ENCODE measurements at places on chromosomes 5 and 9.

DNA sequence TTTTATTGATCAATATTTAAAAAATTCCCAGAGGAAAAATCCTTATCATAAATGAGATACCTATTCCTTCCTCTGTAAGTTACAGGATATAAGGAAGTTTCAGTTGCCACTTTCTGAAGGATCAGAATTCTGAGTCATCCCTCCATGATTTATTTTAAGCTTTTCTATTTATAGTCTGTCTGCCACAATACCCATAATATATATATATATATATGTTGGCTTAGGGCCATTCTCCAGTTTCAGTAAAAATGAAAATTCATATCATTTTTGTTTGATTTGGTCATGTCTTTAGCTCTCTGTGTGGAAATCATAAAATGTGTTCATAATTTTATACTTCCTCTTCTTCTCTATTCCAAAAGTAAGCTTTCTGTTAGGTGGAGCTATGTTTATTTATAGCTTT is 215.8 kb upstream of the CYLC2 start:
- no peak for DNase-seq

DNA sequence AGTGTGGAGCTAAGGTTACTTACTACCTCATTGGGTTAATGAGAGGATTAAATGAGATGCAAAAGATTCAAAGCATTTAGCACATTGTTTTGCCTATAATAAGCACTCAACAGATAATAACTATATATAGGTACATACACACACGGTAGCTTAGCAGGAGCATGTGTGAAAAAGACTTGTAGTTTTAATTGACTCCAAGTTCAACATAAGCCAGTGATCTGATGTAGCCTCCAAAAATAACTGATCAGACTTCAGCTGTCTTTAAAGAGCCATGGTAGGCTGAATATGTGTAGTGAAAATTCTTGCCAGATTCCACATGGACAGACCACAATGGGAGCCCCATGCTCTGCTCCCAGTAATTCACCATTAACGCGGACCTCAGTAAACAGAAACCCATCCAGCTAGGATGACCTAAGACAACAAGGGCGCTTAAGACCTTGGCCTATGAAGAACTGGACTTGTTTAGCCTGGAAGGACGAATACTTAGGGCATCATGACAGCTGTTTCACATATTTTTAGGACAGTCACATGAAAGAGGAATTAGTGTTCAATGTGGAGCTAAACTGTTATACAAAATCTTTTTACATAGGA is 115.1 kb upstream of the ZNF366 start:
- DNase-seq = no peak

GRCh38 chr5:16049761-16050160 is 129.8 kb downstream of the MARCHF11 start:
- no peak for DNase-seq

DNA sequence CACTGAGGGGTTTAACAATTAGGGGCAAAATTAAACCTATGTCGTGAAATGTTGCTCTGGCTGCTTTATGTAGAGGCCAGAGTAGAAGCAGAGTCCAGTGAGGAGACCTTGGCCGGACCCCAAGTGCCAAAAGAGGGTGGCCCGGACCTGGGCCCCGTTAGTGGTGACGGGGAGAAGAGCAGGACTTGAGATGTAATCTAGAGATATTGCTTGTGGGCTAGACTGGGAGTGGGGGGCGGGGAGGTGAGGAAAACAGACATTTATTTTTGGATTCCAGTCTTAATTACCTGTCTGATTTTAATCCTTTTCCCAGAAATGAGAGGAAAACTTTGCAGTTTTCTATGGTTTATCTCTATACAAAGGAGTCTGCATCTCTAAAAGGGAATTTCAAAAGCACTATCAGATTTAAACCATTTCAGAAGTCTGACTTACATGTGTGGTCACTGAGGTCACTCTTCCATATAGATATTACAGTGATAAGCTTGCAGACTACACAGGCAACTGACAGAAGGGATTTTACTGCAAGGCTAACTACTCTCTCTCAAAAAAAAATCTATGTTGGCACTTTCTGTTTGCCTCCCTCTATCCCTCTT is 108.1 kb downstream of the MED27 start:
- DNase-seq = no peak

GRCh38 chr9:131049829-131050715 is 41.1 kb downstream of the LAMC3 start:
- DNase-seq = no peak

GRCh38 chr5:11214864-11215644 is 454.0 kb upstream of the DAP start:
- no peak for DNase-seq

GRCh38 chr9:24582146-24583126 is 36.7 kb upstream of the IZUMO3 start:
- no peak for DNase-seq

DNA sequence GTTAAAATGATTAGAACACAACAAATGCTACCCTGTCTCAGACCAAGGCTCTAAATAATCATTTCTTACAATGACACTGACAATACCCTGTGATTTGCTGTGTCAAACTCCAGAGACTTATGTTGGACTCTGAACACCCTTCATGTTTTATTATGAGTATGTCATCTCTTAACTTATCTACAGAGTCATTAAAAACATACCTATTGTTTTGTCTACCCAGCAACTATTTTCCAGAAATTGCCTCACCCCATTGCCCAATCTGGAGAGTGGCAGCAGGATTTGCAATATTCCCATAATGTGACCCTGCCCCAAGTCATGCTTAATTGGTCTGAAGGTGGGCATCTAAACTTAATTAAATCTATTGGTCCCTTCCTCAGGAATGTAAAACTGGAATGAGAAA is 23.0 kb upstream of the KIF2A start:
- DNase-seq = no peak

- no peak for DNase-seq
Observed at GRCh38 chr9:136863623-136864273, 2.4 kb downstream of the EDF1 start.

DNA sequence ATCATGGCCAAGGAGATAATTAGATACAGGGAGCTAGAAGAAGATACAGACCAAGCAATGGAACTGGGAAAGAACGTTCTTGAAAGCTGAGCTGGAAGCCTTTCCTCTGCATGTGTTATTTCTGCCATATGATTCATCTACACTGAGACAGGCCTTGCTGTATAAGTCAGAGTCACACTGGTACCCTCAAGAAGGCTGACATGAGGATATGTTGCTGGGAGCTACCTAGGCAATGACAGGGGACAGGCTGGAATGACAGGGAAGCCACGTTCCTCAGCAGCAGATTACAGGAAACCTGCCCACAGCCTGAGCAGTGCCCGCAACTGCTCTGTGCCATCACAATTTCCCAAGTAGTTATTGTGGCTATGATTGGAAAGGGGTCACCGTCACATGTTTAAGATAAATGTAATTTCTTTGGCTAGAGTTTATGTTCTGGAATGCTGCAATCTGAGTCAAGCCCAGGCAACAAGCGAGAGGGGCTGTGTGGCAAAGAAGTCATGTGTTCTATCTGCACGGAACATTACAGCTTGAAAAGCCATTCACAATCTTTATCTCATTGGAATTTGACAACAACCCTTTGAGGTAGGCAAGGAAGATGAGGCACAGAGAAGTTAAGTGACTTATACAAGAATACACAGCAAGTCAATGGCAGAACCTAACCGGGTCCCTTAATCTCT is 108.2 kb downstream of the TTLL11 start:
- no peak for DNase-seq

- no peak for DNase-seq
Observed at GRCh38 chr5:54309691-54310432, 511 bp downstream of the ARL15 start.

DNA sequence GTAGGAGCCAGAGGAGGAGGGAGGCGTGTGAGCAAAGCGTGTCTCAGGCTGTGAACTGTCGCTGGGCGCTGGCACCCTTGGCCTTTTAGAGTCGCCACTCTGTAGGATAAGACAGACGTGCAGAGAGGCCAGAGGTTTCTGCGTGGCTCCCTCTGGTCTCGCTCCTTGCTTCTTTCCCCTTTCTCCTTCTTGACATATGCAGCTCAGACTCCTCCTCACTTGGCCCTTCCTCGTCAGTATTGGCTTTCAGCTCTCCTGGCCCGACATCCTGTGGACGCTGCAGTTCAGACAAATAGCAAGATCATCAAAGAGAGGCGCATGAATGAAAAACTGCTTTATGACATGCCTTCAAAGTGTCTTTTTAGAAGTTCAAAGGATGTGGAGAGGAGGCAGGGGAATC is 116.8 kb upstream of the SPRY4 start:
- no peak for DNase-seq

- DNase-seq = no peak
Observed at GRCh38 chr5:68369023-68369359, 153.4 kb downstream of the PIK3R1 start.

GRCh38 chr9:69658987-69659675 is 13.0 kb downstream of the APBA1 start:
- DNase-seq = no peak

GRCh38 chr5:95786821-95787418 is 35.6 kb downstream of the GLRX start:
- DNase-seq = no peak

GRCh38 chr9:83477571-83477970 is 60.6 kb downstream of the FRMD3 start:
- no peak for DNase-seq

- DNase-seq = no peak
Observed at GRCh38 chr5:112123086-112123485, 296.0 kb downstream of the EPB41L4A start.

DNA sequence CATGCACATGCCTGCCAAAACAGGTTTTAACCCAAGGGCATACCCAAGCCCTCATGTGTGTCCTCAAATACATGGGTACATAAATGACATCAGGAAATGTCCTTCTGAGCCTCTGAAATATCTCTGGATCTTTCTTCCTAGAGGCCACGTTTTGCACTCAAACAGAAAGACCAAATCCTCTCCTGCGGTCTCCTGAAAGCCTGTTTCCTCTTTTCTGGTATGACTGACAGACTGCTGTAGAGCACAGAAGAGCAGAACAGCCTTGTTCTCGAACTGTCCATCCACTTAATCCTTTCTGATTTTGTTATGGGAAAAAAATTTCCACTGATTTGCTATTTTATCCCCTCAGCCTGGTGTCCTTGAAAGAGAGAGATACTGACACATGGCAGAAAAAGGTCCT is 107.2 kb downstream of the ASTN2 start:
- DNase-seq = no peak

DNA sequence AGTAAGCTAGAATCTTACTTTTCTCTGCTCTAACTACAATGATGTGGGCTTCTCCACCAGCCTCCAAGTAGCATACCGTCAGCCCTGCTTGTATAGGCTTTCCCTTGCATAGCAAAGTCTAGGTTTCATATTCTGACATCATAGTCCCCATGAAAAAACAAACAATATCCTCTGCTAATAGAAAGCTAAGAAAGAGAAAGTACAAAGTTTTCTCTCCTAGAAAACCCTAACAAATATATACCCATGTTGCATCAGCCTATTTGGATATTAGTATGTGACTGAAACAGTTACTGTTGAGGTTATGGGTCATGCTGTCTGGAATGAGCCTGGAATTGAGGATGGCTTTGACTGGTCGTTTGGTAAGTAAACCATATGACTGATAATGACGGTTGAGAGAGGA is 1696.0 kb downstream of the MAT2B start:
- no peak for DNase-seq
